ENCODE measurements at places on chromosomes 5 and 9.
A peak's percentile ranks its signal among the peaks of the same experiment; 100 is the strongest.

GRCh38 chr9:95032580-95033341 lies 284.7 kb downstream of the FANCC start:
- H3K4me3 ChIP-seq = no peak overlapping the region
- H3K27me3 ChIP-seq = no peaks in the 10 kb centered on the region
- H3K4me1 ChIP-seq = no peaks in the 10 kb centered on the region

GRCh38 chr5:102231693-102232619 lies 64.1 kb downstream of the SLCO4C1 start:
- H3K4me1 ChIP-seq = peaks cover 13% of the 10 kb centered on the region
- H3K27me3 ChIP-seq = no peaks in the 10 kb centered on the region
- H3K27ac ChIP-seq = no peak overlapping the region
- no peak overlapping the region for H3K4me3 ChIP-seq
- no peaks in the 10 kb centered on the region for H3K36me3 ChIP-seq

DNA sequence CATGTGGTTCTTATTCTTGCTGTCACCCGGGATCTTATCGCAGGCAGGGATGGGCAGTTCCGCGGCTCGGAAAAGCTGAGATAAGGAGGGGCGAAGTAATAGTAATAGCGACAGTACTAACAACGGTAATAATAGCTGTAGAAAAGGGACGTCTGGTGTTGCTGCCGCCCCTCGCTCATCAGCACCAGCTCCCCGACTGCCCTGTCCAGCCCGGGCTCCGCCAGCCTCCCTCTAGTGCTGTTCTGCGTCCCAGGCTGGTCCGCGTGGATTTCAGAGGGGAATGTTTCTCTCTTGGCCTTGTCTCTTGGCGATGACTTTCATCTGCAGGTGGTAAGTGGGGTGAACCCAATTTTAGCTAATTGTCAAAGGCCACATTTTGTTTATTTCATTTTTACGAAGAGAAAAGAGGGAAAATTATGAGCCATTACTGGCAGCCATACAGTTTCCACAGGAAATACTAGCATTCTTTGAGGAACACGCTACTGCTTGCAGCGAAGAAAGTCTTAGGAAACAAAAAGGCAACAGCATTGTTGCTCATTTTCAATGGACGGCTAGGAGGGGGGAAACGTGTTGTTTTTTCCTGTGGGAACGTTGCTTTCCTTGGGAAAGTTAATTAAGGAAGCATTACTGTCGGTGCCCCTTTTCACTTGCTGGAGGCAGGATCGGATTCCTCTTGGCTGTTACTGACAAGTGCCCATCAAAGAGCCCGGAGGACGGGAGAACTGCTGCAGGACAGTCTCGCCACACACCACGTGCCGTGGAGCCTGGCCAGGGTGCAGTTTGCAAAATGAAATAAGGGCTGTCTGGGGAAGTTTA lies 762 bp downstream of the SNCAIP start:
- peaks cover 47% of the 10 kb centered on the region for H3K27me3 ChIP-seq
- peaks cover 10% of the 10 kb centered on the region for H3K36me3 ChIP-seq
- peak; percentile 29 for DNase-seq
- peak overlapping the region; percentile 84 for H3K4me3 ChIP-seq

DNA sequence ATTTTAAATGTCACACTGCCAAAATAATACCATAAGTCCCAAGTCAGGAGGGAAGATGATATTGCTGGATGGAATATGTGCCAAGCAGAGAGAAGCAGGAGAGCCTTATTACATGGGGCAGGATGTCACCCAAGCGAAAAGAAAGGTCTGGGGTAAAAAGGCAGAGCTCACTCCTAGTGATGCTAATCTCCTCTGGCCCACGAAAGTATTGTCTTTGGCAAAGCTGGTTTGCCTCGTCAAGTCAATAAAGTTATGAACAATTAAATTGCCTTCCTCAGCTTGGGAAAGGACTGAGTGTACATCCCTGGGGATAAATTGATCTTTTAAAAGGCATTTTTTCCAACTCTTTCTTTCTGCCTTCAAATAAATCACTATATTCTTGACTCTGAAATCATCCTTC lies 220.6 kb downstream of the DMAC1 start:
- H3K36me3 ChIP-seq = no peaks in the 10 kb centered on the region
- no peak overlapping the region for H3K27ac ChIP-seq

GRCh38 chr9:133673258-133673655 lies 37.1 kb downstream of the DBH start:
- no peak for DNase-seq
- H3K4me3 ChIP-seq = no peak overlapping the region
- no peak overlapping the region for H3K27ac ChIP-seq
- H3K27me3 ChIP-seq = no peaks in the 10 kb centered on the region
- H3K4me1 ChIP-seq = peaks cover 21% of the 10 kb centered on the region
- H3K36me3 ChIP-seq = peaks cover 8% of the 10 kb centered on the region

- H3K4me1 ChIP-seq = peaks cover 80% of the 10 kb centered on the region
- H3K36me3 ChIP-seq = no peaks in the 10 kb centered on the region
- no peak overlapping the region for H3K4me3 ChIP-seq
- no peak for DNase-seq
- H3K27me3 ChIP-seq = no peaks in the 10 kb centered on the region
Observed at GRCh38 chr9:127968042-127968441, 12.7 kb downstream of the EEIG1 start.

DNA sequence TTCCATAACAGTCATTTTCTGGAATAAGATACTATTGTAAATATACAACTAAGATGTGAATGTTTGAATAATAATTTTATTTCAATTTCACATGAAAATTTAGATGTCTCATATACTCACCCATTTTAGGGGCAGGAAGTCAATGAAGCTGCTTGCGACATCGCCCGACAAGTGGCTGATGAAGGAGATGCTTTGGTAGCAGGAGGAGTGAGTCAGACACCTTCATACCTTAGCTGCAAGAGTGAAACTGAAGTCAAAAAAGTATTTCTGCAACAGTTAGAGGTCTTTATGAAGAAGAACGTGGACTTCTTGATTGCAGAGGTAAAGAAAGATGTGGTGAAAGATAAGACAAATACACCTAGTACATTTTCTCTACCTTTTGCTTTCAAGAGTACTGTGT lies 8.6 kb downstream of the BHMT start:
- no peaks in the 10 kb centered on the region for H3K4me1 ChIP-seq
- H3K36me3 ChIP-seq = no peaks in the 10 kb centered on the region
- DNase-seq = no peak
- H3K27ac ChIP-seq = no peak overlapping the region
- no peak overlapping the region for H3K4me3 ChIP-seq
- H3K27me3 ChIP-seq = no peaks in the 10 kb centered on the region

- peaks cover 57% of the 10 kb centered on the region for H3K4me1 ChIP-seq
- H3K4me3 ChIP-seq = no peak overlapping the region
- peaks cover 90% of the 10 kb centered on the region for H3K36me3 ChIP-seq
- no peaks in the 10 kb centered on the region for H3K27me3 ChIP-seq
Observed at GRCh38 chr5:180326989-180327565, 26.1 kb downstream of the GFPT2 start.

DNA sequence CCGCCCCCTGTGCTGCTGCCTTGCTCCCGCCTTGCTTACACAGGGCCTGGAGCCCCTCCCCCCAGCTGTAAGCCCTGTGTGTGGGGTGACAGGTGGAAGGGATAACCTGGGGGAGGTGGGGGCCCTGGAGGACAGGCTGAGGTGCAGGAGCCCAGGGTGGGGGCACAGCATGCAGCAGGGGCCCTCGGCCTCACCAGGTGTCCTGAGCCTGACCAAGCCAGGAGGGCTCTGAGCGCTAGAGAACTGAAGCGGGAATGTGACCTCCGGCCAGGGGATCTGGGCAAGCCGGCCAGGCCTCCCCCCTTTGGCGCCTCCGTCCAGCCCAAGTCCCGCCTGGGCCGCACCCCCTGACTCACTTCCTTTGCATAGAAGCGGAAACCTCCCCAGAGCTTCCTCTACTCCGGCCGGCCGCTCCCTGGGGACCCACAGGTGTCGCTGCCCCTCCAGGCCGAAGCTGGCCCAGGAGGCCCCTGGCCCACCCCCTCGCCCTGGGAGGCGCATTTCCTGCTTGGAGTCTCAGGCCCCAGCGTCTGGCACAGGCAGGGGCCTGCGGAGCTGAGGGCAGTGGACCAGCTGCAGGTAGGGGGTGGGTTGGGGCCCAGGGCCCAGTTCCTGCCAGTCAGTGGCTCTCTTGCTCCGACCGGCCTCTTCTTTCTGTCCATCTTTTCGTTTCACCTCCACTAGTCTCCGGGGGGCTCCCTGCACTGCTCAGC lies at the start of gene TOR4A:
TSS of gene TOR4A (plus strand) at position 398 of the 713 bp plus-strand sequence. CDS start 964 bp downstream, outside the sequence.
- DNase-seq = peak; percentile 76
- peak within 1 kb of the TSS; percentile 90 for H3K27ac ChIP-seq
- peak within 1 kb of the TSS; percentile 62 for H3K4me3 ChIP-seq
- no peaks in the 10 kb centered on the region for H3K36me3 ChIP-seq
- H3K4me1 ChIP-seq = peaks cover 25% of the 10 kb centered on the region

DNA sequence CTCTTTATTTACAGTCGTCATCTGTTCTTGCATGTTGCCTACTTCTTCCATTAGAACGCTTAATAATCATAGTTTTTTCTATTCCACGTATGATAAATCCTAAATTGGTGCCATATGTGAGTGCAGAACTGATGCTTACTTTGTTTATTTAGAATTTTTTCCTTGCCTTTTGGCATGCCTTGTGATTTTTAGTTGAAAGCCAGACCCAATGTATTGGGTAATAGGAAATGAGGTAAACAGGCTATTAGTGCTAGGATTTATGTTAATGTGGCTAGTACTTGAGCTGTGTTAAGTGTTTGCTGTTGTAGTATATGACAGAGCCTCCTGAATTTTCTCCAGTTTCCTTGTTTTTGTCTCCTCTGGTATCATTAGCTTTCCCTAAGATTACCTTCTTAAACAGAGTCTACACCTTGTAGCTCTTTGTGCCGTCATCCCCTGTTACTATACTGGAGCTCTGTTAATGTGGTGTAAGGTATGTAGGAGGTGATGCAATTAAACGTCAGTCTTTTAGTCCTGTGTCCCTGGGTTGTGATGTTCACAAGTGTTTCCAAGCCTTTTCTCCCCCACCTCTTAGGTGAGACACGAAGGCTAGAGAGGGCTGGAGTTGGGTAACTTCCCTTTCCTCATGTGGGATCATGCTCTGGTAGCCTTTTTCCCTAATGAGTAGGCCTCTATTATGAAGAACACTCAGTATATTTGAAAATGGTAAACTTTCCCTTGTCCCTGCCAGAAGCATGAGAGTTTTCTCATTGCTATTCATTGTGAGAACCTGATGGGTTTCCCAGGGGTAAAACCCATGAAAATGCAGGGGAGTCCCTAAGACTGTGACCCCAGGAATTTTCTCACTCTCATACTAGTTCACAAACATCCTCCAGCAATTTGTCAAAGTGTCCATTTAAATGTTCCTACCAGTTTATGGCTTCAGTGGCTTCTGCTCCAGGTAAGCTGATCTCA lies 21.2 kb downstream of the SPATA31D3 start:
- H3K4me3 ChIP-seq = no peak overlapping the region
- no peaks in the 10 kb centered on the region for H3K27me3 ChIP-seq
- no peaks in the 10 kb centered on the region for H3K4me1 ChIP-seq
- DNase-seq = no peak
- no peak overlapping the region for H3K27ac ChIP-seq
- peaks cover 6% of the 10 kb centered on the region for H3K36me3 ChIP-seq

DNA sequence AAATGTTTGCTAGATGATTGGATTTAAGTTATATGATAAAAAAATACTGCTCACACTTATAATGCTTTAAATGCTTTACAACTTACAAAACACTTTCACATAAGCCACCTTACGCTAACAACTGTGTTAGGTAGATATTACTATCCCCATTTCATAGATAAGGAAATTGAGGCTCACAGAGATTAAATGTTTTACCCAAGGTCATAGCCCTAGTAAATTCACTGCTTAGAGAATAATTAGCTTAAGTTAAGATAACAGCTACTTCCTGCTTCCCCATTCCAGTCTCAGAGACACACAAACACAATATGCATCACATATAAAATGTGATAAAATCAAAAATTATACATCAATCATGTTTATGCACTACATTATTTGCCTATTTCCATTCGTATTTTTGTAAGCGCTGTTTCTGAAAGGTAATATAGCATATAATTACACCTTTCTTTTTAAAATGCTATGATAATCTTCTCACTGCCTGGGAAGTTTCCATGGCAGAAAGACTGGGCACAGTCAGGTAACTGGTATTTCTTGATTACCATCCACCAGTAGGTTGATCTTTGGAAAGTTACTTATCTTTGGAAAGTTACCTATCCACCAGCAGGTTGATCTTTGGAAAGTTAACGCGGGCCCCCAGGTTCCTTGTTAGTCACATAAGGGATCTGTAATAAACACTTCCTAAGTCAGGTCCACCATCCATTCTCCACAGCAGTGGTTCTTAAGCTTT lies 101.1 kb downstream of the NFIB start:
- peaks cover 43% of the 10 kb centered on the region for H3K4me1 ChIP-seq
- H3K27ac ChIP-seq = no peak overlapping the region
- no peak overlapping the region for H3K4me3 ChIP-seq
- no peaks in the 10 kb centered on the region for H3K27me3 ChIP-seq
- no peak for DNase-seq

DNA sequence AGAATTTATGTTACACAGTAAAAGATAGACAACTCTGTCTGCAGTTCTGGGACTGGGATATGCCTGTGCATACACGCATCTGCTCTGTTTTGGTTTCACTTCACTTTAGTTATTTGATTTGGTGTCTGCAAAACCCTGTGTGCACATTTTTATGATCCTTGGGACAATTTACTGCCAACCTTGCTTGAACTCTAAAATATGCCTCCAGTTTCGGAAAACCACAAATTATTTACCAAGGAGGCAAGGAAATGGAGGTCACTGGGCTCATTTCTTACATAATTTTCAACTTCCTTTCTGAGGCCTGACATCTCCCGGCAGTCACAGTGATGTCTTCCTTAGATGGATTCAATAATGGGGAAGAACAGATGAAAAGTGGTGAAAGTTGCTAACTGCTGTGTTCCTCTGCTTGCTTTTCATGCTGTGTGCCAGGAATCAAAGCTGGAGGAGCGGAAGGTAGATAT lies 61.2 kb upstream of the TAF11L2 start:
- peaks cover 25% of the 10 kb centered on the region for H3K4me1 ChIP-seq
- no peak for DNase-seq
- no peak overlapping the region for H3K4me3 ChIP-seq
- H3K36me3 ChIP-seq = 0 out of 2 replicates have a peak, but pooled peaks cover 2% of the 10 kb centered on the region
- no peak overlapping the region for H3K27ac ChIP-seq
- H3K27me3 ChIP-seq = no peaks in the 10 kb centered on the region

DNA sequence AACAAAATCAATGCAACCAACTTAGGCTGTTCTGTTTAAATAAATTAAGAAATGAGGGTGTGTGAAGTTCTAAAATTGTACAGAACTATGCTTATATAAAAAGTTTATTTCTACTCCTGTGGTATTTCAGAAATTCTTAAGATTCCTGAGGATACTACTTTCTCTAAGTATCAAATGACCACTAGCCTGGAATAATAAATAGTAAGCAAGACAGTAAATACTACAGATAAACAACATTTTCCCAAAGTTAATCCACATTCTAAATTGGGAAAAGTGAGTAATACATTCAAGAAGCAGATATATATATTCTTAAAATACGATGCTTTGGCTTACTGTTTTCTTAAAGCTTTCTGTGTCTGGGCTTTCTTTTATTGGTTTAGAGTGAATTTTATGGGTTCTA lies 29.5 kb downstream of the CCNH start:
- H3K27me3 ChIP-seq = no peaks in the 10 kb centered on the region
- H3K4me3 ChIP-seq = no peak overlapping the region
- DNase-seq = no peak
- H3K27ac ChIP-seq = no peak overlapping the region
- peaks cover 36% of the 10 kb centered on the region for H3K36me3 ChIP-seq

- no peak overlapping the region for H3K4me3 ChIP-seq
- H3K36me3 ChIP-seq = no peaks in the 10 kb centered on the region
- H3K27me3 ChIP-seq = no peaks in the 10 kb centered on the region
Observed at GRCh38 chr5:136057401-136058038, 28.7 kb downstream of the TGFBI start.

Measured in WTC11 (cell line).